ENCODE measurements at places on chromosomes 4 and X.

DNA sequence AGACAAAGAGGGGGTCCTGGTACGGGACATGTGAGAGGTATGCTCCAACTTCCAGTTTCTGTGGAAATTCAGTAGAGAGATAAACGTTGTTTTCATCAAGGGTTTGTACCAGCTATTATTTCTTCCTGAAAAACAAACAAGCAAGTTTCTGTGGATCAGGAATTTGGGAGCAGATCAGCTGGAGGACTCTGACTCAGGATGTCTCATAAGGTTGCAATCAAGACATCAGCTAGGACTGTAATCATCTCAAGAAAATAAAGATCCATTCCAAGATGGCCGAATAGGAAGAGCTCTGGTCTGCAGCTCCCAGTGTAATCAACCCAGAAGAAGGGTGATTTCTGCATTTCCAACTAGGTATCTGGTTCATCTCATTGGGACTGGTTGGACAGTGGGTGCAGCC is 23.5 kb upstream of the NFKB1 start:
- no peak for DNase-seq

GRCh38 chrX:109889289-109890006 is 113.5 kb upstream of the TMEM164 start:
- peak; percentile 25 for DNase-seq

GRCh38 chr4:6591313-6591712 is 16.3 kb downstream of the MAN2B2 start:
- DNase-seq: no peak

- DNase-seq: no peak
Observed at GRCh38 chr4:123812066-123812390, 415.4 kb downstream of the SPRY1 start.

DNA sequence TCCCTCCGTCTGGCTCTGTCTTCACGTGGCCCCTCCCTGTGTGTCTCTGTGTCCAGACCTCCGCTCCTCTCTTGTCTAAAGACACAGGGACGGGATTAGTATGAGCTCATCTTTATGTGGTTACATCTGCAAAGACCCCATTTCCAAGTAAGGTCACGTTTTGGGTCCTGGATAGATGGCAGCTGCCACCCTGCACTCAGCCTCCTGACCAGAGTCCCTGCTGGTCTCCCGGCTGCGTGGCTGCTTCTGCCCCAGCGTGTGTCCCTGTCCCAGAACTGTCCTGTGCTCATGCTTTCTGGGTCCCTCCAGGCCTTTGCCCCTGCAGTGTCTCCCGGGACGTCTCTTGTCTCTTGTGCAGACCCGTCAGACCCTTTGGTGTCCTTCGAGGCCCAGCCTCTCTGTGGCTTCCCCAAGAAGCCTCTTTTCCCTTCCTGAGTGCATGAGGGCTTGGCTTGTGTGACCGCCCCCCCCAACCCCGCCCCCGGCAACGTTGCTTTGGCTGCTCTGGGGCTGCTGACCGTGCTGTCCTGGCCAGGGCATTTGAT is 107.3 kb downstream of the PSAPL1 start:
- no peak for DNase-seq

GRCh38 chr4:178665916-178666315 is 1223.7 kb upstream of the AGA start:
- DNase-seq: no peak
